ENCODE measurements at places on chromosomes 1 and 21. TPM values are rescaled to one million over a fixed set of nuclear protein-coding genes. Genes with fewer than 3 reads are reported as not detected.

CNIH3 gene
- total RNA-seq: 3.6 TPM

PTAFR gene
- total RNA-seq: not detected

LCE2A gene
- not detected for total RNA-seq

DNAI4 gene
- 11.8 TPM for total RNA-seq

Data from smooth muscle cell of bladder (primary cell).